ENCODE measurements at places on chromosomes 4 and X. TPM values are rescaled to one million over a fixed set of nuclear protein-coding genes. Genes with fewer than 3 reads are reported as not detected.

GRCh38 chrX:103248553-103248952 is 6.4 kb downstream of the TCEAL8 start:
- H3K4me3 ChIP-seq: no peak overlapping the region
- H3K27ac ChIP-seq: no peak overlapping the region
- H3K4me1 ChIP-seq: peaks cover 2% of the 10 kb centered on the region
- peaks cover 4% of the 10 kb centered on the region for H3K36me3 ChIP-seq
- H3K27me3 ChIP-seq: no peaks in the 10 kb centered on the region
- no peak for DNase-seq

GRCh38 chr4:85805891-85806290 is 330.9 kb downstream of the ARHGAP24 start:
- H3K36me3 ChIP-seq: no peaks in the 10 kb centered on the region
- no peak overlapping the region for H3K4me3 ChIP-seq
- no peak overlapping the region for H3K27ac ChIP-seq
- H3K4me1 ChIP-seq: no peaks in the 10 kb centered on the region
- DNase-seq: no peak
- no peaks in the 10 kb centered on the region for H3K27me3 ChIP-seq

GRCh38 chrX:120200851-120201250 is 42.4 kb downstream of the RHOXF2 start:
- H3K36me3 ChIP-seq: no peaks in the 10 kb centered on the region
- no peak overlapping the region for H3K4me3 ChIP-seq
- no peak overlapping the region for H3K27ac ChIP-seq
- H3K27me3 ChIP-seq: no peaks in the 10 kb centered on the region

GRCh38 chrX:53234484-53234883 is 9.5 kb upstream of the KDM5C start:
- no peaks in the 10 kb centered on the region for H3K4me1 ChIP-seq
- H3K4me3 ChIP-seq: no peak overlapping the region
- H3K27me3 ChIP-seq: no peaks in the 10 kb centered on the region
- no peak for DNase-seq
- no peak overlapping the region for H3K27ac ChIP-seq

- no peak for DNase-seq
- H3K4me3 ChIP-seq: no peak overlapping the region
- H3K27ac ChIP-seq: no peak overlapping the region
- no peaks in the 10 kb centered on the region for H3K4me1 ChIP-seq
- no peaks in the 10 kb centered on the region for H3K36me3 ChIP-seq
These were observed 2.9 kb downstream of the GNRHR start for GRCh38 chr4:67751260-67751659.

DNA sequence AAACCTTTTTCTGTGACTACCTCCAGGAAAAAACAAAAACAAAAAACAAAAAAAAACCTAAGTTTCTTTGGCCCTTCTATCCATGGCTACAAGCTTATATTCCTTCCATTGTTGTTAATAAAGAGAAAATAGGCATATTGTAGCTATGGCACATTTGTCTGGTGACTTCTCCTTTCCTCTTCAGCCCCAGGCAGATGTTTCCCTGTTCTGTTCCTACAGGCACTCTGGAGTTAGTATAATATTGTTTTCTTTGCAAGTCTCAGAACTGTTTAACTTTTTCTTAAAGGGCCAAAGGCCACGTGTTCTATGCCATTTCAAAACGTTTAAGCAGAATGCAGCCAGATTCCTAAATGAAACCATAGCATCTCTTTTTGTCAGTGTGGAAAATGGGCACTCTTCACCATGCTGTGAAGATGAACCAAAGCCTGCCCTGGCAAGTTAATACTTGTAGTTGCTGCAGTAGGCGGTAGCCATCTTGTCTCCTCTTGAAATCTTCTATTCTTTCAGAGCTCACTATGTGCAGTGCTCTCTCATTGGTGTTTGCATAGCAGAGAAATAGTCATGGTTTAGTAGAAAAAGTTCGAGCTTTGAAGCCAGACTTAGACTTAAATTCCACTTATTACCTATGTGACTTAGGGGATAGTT is 44.8 kb upstream of the MTMR1 start:
- H3K27me3 ChIP-seq: no peaks in the 10 kb centered on the region
- H3K4me3 ChIP-seq: no peak overlapping the region
- no peaks in the 10 kb centered on the region for H3K4me1 ChIP-seq

DDIT4L gene
- 0.37 TPM for total RNA-seq

BRS3 gene
- total RNA-seq: not detected

Data from upper lobe of left lung (tissue), 6 donors.